AG08395 (cell line): ENCODE measurements at places on chromosomes 12 and 14.

GRCh38 chr14:59176765-59177164 lies 11.7 kb upstream of the DAAM1 start:
- no peak for DNase-seq

GRCh38 chr12:6072302-6072752 lies 52.1 kb downstream of the VWF start:
- DNase-seq, result no peak

- DNase-seq, result no peak
Measured at GRCh38 chr14:53537422-53538315, 384.5 kb upstream of the DDHD1 start.

DNA sequence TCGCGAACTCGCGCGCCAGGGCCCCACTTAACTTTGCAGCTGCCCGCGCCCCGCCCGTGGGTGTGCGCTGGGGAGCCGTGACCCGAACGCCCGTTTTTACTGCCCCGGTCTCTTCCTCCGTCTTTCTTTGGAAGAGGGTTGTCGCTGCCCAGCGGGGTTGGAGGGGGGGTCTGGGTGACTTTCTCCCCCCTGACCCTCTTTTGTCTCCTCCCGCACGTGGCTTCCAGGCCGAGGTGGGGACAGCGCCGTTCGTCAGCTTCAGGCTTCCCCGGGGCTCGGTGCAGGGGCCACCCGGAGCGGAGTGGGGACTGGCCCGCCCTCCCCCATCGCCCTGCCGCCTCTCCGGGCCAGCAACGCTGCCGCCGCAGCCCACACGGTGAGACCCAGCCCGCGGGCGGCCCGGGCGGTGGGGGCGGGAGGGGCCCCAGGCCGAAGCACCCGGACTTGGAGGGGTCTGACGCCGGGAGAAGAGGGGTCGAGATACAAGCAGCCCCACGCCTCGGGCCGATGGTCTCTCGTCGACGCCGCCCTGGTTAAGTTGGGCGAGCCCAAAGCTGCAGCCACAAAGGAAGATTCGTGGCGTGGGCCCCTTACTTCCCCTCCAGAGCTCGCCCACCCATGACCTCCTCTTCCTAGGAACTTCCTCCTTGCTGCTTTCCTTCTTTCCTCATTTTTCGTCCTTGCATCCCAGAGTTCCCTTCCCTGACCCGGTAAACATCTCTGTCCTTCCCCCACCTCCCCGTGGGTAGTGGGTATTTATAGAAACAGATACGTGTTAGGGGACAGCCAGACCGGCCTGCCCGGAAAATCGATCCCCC lies 1.2 kb downstream of the DYRK2 start:
- DNase-seq, result no peak

- DNase-seq, result no peak
Measured at GRCh38 chr14:100290607-100291304, 15.5 kb downstream of the SLC25A29 start.

- DNase-seq, result no peak
Measured at GRCh38 chr14:63737582-63738006, 9.7 kb upstream of the SGPP1 start.

DNA sequence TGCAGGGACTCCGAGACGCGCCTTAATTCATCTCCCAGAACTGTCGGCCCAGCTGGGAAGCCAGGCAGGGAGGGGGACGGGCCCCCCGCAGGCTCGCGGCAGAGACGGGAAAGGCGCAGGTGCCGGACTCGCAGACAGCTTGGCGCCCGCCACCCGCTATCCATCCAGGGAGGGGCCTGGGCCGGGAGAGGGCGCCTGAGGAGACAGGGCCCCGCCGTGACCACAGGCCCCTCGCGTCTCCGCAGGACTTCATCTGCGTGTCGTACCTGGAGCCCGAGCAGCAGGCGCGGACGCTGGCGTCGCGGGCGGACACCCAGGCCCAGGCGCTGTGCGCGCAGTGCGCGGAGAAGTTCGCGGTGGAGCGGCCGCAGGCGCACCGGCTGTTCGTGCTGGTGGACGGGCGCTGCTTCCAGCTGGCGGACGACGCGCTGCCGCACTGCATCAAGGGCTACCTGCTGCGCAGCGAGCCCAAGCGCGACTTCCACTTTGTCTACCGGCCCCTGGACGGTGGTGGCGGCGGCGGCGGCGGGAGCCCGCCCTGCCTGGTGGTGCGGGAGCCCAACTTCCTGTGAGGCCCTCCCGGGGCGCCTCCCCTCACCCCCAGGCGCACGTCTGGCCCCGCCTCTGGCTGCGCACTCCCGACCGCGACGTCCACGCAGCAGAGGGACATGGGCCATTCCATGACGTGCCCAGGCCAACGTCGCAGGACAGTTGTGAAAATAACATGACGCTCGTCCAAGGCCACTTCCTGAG lies 60.6 kb downstream of the LGMN start:
- DNase-seq, result no peak

- no peak for DNase-seq
Measured at GRCh38 chr12:98185606-98186005, 329.8 kb upstream of the TMPO start.

GRCh38 chr12:128951448-128951847 lies 98.2 kb downstream of the GLT1D1 start:
- no peak for DNase-seq

DNA sequence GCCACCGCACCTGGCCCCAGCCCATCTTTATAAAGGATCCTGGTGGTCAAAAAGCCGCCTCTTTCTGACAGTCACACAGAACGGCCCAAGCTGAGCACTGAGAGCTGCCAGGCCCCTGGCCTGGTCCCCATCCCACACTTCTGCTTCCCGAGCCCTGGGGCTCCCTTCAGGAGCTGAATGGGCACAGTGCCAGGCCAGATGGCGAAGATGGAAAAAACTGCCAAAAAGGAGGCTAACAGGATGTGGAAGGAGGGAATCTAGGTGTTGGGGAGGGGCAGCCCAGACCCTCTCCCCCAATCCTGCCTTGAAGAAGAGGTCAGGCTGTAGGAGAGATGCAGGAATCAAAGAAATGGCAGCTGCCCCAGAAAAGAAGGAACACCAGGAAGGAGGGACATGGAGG lies 5.0 kb downstream of the LPAR5 start:
- no peak for DNase-seq

DNA sequence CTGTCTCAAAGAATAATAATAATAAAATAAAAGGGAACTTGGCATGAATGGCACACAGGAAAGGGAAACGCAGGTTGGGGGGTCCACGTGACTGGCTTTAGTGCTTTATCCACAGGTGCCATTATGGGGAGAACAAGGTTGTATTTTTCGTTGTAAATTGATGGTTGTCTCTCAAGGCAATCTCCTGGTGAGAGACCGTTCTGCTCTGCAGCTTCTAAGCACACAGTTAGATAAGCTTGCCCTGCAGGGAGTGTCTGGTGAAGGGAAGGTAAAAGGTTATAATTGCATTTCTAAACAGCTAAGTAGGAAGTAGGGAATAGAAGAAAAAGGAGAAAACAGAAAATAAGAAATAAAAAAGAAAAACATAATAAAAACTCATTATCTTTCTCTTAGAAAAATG lies 69.1 kb upstream of the CPSF6 start:
- DNase-seq, result no peak

DNA sequence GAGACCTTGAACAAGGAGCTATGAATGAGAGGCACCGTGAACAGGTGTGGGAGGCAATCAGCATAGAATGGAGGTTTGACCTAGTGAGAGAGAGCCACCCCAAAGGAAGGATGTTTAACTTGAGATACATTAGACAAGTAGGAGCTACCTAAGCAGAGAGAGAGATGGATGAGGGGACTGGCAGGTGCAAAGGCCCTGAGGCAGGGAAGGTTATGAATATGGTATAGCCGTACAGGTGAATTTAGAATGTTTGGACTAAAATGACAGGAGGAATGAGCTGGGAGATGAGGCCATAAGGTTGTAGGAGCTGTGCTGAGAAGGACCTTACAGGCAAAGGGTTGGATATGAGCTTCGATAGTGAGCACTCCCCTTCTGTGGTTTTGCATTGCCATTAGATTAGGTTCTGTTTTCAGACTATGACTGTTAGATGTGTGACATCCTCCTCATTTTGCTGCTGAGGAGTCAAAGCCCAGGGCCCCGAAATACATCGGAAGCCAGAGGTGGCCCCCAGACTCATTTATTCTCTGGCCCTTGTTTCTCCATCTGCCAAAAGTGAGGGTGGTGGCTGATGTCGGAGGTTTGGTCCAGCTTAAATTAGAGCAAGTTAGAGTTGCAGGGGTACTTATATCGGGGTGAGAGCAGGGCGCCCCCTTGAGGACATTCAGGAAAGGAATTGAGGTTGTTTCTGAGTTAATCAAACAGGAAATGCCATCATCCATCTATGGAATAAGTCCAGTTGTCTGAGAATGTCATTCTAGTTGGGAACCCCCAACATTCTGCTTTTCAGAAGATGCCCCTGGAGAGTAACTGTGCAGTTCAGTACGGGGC lies 29.4 kb downstream of the SLC24A4 start:
- DNase-seq, result no peak

- no peak for DNase-seq
Measured at GRCh38 chr14:37417833-37418232, 177.2 kb downstream of the FOXA1 start.

- peak; percentile 86 for DNase-seq
Measured at GRCh38 chr12:127811988-127812387, 455.0 kb upstream of the TMEM132C start.

GRCh38 chr12:100661300-100661951 lies 87.9 kb downstream of the GAS2L3 start:
- peak; percentile 18 for DNase-seq

DNA sequence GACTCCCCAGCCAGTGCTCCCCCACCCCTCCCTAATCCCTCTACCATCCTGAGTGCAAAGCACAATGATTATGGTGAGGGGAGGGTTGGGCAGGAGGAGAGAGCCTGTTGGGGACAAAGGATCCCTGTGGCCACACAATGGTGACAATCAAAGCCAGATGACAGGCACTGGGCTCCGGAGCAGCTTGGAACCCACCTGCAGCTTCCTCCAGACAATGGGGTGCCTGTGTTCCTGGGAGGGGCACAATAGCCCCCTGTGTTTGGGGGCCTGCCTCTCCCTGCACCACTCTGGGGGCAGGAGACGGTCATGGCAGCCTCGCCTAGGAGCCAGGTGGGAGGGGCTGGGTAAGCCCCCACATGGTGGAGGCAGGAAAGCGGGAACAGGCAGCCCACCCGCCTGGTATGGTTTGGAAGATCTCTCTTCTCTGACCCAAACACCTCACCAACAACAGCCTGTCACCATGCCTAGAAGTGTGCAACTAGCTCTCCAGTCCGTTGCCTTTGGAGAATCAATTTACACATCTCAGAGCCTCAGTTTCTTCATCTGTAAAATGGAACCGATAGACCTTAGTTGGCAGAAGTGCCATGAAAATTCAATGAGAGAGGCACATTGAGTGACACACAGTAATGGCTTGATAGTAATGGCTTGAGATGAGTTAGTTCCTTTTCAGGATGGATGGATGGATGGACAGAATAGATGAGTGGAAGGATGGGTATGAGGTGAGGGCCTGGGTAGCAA lies 53.0 kb downstream of the MVK start:
- DNase-seq, result no peak

- no peak for DNase-seq
Measured at GRCh38 chr12:103599274-103599673, 12.2 kb downstream of the STAB2 start.
